Stimulated activated CD8-positive, alpha-beta memory T cell treated with anti-CD3 and anti-CD28 coated beads, Interleukin-7, amount 100 ng/mL, for 1 hour (primary cell): ENCODE measurements at places on chromosomes 2 and 18.

DNA sequence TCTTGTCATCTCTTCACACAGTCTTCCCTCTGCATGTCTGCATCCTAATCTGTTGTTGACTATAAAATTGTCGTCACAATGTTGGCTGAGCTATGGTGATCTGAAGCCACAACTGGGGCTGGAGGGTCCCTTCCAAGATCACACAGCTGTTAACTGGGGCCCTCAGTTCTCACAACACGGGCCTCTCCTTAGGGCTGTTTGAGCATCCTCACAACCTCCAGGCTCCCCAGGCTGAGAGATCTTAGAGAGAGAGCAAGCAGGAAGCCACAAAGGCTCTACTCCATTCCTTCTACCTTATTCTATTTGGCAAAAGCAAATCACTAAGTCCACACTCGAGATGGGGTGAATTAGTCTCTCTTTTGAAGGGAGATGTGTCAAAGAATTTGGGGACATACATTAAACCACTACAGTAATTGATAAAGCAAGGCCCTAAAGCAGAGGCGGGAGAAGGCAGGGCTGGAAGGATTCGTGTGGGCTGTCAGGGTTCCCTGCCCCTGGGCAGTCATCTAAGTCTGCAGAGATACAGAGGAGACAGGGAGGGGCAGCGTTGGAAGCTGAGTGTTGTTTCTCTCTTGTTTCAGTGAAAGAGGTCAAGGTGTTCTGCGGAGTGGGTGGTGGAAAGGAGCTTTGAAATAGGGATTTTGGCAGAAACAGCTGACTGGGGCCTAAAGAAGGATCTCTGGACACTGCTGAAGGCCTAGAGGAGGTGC lies 15.9 kb downstream of the MYO7B start:
- DNase-seq: no peak

GRCh38 chr2:234372506-234372905 lies 124.4 kb downstream of the ARL4C start:
- no peak for DNase-seq

DNA sequence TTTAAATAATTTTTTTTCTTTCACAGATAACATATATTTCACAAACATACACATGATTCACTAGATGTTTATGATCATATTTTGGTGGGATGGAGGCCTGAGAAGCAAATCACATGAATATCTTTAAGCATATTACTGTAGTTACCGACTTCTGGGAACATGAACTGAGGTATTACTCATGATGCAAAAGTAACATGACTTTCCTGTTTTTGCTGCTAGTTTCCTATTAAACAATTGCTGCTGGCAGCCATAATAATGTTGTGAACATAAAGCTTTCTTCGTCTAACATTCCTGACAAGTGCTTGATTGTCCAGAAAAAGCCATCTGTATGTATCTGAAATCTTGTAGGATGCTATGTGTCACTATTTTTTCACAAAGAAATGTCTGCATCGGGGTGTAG lies 145.4 kb downstream of the MTX2 start:
- no peak for DNase-seq

DNA sequence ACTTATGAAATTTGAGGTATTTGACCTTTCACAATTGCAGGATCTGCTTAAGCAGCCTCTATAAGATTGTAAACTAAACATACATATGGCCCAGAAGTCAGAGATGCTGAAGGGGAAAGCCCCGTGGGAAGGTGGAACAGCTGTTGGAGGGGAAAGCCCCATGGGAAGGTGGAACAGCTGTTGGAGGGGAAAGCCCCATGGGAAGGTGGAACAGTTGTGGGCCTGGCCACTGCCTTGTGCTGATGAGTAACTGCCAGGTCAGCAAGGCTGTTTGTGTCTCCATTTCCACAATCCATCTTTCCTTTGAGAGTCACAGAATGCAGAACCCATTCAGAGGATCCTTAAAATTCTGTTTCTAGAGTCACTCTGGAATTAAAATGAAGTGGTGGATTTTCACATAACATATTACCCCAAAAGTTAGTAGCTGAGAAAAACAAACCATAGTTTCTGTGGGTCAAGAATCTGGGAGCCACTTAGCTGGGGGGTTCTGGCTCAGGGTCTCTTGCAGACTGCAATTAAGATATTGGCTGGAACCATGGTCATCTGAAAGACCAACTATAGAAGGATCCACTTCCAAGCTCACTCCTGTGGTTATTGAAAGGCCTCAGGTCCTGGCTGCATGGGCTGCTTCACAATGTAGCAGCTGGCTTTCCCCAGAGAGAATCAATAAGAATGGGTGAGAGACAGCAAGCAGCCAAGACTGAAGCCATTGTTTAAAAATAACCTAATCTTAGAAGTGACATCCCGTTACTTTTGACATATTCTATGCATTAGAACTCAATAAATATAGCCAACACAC lies 86.6 kb upstream of the CAVIN2 start:
- DNase-seq: no peak

GRCh38 chr2:114076961-114077360 lies 187.1 kb downstream of the ACTR3 start:
- DNase-seq: no peak

DNA sequence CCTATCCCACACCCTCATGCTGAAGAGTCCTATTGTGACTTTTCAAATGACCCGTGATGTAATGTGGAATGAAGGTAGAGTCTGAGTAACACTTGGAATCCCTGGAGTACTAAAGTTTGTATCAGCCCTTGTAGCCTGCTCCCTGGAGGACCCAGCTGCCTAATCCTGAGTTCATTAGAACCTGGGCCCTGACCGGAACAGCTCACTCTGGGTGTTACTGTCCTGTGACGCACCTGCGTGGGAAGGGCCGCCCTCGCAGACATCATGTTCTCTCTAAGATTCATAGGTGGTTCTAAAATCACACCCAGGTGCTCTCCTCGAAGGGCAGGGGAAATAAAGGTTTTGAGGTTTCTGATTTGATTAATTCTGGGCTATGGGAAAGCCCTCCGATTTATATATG lies 62.3 kb downstream of the NCK2 start:
- DNase-seq: no peak

DNA sequence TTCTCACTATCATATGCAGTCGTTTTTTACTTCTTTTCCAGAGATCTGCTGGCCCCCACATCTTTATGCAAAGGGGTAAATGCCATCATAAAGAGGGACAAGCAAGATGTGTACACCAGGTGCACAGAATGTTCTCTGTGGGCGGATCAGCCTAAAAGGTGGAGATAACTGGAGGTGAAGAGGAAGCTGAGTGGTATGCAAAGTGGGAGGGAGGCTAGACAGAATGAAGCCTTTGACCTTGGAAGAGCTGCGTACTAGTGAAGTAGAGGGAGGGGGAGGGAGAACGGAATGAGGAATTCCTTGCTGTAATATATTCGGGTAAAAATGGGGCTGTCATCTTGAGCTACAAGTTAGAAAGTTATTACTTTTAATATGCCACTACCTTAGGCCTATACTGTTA lies 287.5 kb upstream of the VRK2 start:
- DNase-seq: no peak

DNA sequence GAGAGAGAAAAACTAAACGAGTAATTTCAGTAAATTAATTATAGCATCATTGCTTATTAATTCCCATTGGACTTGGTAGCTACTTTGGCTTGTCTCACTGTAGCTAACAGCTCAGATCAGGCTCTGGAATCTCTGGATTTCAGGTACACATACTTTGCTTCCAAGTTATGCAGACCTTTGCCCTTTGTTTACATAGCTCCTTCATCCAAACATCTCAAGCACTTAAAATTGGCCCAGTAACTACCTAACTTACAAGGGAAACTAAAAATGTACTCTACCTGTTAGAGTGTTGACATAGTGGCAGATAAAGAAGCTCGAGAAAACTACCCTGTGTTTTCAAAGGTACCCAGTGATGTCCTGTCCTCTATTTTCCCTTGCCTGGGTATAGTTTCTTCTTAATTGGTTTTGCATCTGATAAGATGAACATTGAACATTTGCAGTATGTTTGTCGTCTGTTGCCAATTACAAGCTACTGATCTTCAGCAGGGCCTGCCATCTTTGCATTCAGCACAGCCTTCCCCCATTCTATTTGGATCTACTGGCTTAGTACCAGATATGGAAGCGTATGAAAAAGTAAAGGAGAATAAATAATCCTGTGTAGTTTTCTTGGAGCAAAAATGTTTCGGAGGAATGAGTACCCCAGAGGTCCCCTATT lies 601.5 kb upstream of the FANCL start:
- DNase-seq: no peak

DNA sequence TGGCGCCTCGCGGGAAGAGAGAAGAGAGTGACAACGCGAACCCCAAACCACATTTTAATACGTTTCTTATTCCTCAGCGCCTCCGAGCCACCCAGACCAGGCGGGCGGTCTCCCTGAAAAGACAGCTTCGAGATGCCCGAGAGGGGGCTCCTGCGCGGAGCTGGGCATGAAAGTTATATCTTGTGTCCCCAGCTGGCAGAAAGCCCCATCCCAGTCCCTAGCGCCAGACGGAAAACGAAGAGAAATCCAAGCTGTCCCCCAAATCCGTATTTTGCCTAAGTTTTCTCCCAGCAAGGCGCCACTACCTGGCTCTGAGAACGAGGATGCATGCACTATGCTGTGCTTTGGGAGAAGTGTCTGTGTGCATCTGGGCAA lies 797 bp downstream of the NXPH2 start:
- no peak for DNase-seq

DNA sequence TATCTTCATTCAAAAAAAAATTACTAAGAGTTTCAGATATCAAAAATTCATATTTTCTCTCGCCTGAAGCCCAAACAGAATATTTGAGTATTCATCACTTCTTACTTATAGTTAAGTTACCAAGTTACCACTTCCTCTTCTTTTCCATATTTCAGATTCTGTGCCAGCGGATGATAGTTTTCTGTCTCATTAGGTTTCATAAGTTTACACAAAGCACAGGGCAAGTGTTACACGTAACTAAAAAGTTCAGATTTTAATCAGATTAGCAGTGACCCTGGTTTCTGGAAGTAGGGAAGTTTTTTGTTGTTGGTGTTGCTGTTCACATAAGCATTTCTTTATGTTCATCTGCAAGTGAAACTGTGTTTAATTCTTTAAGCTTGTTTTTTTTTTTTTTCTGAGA lies 10.2 kb downstream of the AFTPH start:
- no peak for DNase-seq

DNA sequence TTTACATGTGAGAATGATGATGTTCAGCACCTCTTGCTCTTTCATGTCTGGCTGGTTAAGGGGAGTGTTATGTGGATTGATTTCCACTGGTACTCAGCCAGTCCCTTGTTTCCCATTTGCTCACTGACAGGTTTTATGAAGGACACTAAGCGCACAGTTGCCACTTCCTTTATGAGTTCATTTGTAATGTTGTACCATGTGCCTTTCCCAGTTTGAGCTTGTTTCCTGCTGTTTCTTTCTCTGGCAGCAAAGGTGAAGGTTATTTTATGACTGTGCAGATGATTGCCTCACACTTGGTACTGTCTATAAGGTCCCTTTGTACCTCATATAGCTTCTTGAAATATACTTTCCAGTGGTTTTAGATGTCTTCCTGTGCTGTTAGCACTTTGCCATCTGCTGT lies 1700.5 kb upstream of the TMEFF2 start:
- no peak for DNase-seq

DNA sequence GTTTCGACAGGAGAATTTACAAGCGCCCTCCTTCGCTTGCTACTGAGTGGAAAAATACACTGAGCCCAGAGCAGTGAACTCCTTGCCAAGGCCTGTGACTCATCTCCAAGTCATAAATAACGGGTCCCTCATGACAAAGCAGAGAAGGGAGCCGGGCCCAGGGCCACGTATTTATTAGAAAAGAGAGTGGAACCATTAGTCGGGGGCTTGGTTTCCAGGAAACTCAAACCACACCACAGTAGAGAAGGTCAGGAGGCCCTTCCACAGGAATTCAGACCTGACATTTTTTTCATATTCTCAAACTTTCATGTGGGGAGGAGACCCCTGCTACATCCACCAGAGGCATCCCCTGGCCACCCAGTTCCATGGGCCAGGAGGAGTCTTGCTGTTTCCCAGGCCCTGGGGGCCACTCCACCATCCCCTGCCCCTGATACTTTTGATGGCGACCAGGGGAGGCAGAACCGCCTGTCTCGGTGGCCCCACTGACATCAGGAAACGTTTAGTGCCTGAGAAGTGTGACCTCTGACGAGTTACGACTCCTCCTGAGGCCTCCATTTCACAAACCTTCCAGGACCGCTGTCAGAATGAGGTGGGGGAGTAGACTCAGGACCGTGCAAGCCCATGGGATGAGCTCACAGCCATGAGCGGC lies 289.7 kb downstream of the DYSF start:
- no peak for DNase-seq

DNA sequence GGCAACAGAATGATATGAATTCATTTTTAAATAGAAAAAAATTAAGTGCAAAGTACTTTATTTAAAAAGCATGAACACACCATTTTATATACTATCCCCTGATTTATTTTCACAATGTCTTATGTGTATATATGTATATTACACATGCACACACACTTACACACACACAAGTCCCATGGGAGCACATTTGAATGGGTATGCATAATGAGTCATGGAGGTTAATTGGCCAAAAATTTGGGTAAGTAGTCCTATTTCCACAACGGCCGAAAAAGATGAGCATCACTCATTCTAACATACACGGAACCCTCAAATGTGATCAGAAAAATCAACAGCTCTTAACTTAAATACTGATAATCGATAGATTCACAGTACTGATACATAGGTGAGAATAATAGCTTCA lies 97.4 kb upstream of the NABP1 start:
- no peak for DNase-seq

DNA sequence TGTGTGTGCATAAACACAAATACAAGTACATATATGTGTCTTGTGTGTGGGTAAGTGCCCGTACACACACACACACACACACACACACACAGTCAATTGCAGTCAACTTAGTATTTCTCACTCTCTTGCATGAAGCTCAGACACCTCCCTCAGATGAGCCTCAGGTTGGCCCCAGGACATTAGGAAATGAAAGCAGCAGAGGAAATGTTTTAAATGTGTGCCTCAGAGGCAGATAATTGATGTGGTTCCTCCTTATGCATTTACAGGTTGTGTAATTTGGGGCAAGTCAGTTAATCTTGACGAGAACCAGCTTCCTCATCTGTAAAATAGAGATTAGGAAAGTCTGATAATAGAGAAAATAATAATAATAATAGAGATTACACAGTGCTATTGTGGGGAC lies 814.0 kb upstream of the ID2 start:
- DNase-seq: no peak

- no peak for DNase-seq
These were observed 31.2 kb downstream of the FTCDNL1 start for GRCh38 chr2:199819746-199820145.

GRCh38 chr18:32317651-32318050 lies 127.8 kb downstream of the MEP1B start:
- no peak for DNase-seq
